ENCODE measurements at places on chromosomes 6 and 20.

DNA sequence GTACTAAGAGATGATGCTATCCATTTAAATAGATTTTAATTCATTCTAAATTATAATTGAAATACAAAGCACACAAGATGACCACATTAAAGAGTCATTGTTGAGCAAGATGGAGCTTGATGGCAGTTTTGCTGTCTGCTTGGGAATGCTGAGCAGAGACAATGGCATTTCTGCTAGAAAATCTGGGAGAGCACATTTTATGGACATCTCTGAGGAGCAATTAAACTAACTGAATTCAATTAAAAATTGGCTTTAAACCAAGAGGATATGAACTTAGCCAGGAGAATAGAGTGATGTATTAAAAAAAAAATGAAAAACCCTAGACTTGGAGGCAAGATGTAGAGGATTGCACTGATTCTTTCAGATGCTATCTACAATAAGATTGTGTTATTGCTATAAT lies 19.1 kb upstream of the ADGRB3 start:
- no peak for DNase-seq

DNA sequence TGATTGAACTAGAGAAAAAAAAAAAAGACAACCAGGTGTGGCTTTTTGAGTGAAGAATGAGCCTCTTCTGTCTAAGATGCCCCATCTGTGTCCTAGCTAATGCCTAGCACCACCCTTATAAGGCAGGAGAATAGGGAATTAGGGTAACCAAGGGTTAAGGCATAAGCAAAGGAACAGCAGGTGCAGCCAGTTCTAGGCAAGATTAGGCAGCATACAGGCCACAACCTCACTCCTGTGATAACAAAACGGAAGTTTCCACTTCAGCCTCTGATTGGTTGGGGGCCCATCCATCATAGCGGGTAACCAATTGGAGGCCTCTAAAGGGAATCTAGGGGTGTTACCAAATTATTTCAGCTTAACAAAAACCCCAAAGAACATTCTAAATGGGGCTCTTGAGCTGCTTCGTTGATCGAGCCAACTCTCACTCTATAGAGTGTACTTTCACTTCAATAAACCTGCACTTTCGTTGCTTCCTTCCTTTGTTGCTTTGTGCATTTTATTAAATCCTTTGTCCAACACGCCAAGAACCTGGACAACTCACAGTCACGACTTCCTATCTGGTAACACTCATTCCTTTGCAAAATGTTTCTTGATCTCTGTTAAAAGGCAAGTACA lies 61.9 kb upstream of the TAGAP start:
- DNase-seq, result peak; percentile 88

DNA sequence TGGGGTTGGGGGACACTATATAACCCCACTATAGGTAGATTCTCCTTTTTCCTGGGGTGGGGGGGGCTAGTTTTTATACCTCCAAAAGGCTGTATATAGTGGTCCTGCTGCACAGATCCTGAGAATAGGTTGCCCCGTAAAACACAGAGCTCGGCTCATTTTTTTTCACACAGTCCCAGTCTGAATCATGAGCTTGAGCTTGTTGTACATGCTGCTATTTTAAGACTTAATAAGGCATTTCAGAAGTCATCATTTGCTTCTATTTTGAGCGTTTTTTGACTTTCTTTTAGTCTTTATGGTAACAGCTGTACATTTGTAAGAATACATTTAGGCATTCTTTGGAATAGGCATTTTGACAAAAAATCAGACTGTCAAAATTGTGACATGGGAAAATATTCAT lies 30.5 kb downstream of the SLC9A8 start:
- DNase-seq, result no peak

GRCh38 chr20:17625246-17626051 lies 55.6 kb downstream of the DSTN start:
- DNase-seq, result peak; percentile 21

GRCh38 chr6:65933390-65933789 lies 226.4 kb upstream of the EYS start:
- DNase-seq, result no peak

DNA sequence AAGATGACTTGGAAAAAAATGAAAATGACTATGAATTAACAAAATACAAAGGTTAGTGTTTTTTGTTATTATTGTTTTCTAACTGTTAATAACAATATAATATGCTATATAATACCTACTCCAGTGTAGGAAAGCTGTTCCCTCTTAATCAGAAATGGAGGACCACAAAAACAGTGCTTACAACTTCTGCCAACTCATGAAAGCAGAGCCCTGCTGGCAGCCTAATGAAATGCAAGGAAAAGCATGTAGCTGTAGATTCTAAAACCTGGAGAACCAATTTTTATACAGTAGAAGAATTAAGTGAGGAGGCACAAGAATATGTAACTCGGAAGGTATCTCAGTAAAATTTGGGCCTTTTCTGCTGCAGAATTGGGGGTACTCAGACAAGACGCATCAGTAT lies 29.4 kb downstream of the PHIP start:
- no peak for DNase-seq

DNA sequence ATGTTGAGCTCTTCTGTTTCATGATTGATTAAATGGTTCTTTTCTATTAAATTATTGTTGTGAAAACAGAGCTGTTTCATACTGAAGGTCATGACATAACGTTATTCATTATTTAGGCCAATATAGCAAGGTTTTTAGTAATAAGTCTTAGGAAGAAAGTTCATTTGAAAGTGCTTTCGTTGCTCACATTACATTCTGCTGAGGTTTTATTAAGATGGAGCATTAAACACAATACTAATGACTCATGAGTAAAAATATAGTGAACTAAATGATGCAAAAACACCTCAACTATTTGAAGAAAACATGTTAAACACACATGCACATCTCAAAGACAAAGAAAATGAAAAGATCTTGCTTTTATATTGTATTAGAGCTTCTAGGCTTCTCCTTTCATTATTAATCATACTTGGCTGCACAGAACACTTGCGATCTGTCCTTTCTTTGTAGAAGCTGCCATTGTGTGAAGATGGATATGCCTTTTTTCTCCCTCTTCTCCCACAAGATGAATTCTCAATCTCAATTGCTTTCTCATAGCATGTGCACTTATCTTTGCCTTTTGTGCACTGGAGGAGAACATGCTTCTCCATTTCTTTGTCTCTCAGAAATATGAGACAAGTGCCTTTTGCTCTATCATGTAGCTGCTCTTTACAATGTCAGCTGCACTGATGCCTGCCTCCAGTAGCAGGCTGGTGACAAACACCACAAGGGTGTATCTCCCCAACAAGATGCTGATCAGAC lies 312.4 kb downstream of the PHF3 start:
- DNase-seq, result no peak

- DNase-seq, result no peak
Measured at GRCh38 chr20:51804754-51805153, 2.4 kb upstream of the SALL4 start.

GRCh38 chr6:149079911-149080491 lies 237.5 kb upstream of the TAB2 start:
- DNase-seq, result no peak

- no peak for DNase-seq
Measured at GRCh38 chr6:105608711-105609374, 206.0 kb upstream of the PREP start.

Measured in activated naive CD8-positive, alpha-beta T cell treated with anti-CD3 and anti-CD28 coated beads, Interleukin-2, amount 10 ng/mL, durations not matched to agents 7 days and 5 days (primary cell).